ENCODE measurements at places on chromosomes 2 and 18. TPM values are rescaled to one million over a fixed set of nuclear protein-coding genes. Genes with fewer than 3 reads are reported as not detected.

Gene LRP1B
- total RNA-seq, result not detected

Gene TRMT61B
- 14.8 TPM for total RNA-seq

Gene ECEL1
- total RNA-seq, result 0.16 TPM

Gene NPC1
- 103 TPM for total RNA-seq

Gene CCDC68
- total RNA-seq, result 2.7 TPM

Gene TEX44
- total RNA-seq, result not detected

Gene VSNL1
- not detected for total RNA-seq

Gene EFR3B
- total RNA-seq, result 12.3 TPM

Gene RFX8
- total RNA-seq, result not detected

Gene BCL2
- total RNA-seq, result 0.53 TPM

Gene LAMA1
- total RNA-seq, result 0.17 TPM

Gene GALNT13
- total RNA-seq, result 10.7 TPM

Gene C2orf81
- 2.7 TPM for total RNA-seq

Gene PID1
- 3.7 TPM for total RNA-seq

Gene ONECUT2
- total RNA-seq, result 0.31 TPM

Gene TMEM37
- total RNA-seq, result 1.5 TPM

Gene TFCP2L1
- total RNA-seq, result 6.2 TPM

Gene BBS5
- 4.8 TPM for total RNA-seq

Gene SCRN3
- total RNA-seq, result 14.4 TPM

Gene CCDC85A
- 0.22 TPM for total RNA-seq

Gene RNF152
- 0.02 TPM for total RNA-seq

Gene SLC4A5
- 0.11 TPM for total RNA-seq

Gene SMYD1
- not detected for total RNA-seq

Gene GALNT14
- 41.6 TPM for total RNA-seq

Gene IL37
- not detected for total RNA-seq

Gene KIAA2012
- total RNA-seq, result not detected

Gene KIF1A
- 0.83 TPM for total RNA-seq

Gene IL1R2
- 0.75 TPM for total RNA-seq

Gene TWIST2
- 16.6 TPM for total RNA-seq

Gene IL18R1
- 0.72 TPM for total RNA-seq

Gene FBXO36
- total RNA-seq, result 1.4 TPM

Gene OXER1
- total RNA-seq, result not detected

Gene ZAP70
- total RNA-seq, result not detected

Gene TSN
- 63.9 TPM for total RNA-seq

Gene CPO
- not detected for total RNA-seq

Gene IL36A
- not detected for total RNA-seq

Gene SPEG
- total RNA-seq, result 5.4 TPM

Gene HRH4
- total RNA-seq, result not detected

Gene TLX2
- 0.36 TPM for total RNA-seq

Gene CTDSP1
- total RNA-seq, result 54.7 TPM

Gene DLX1
- total RNA-seq, result 2.4 TPM

Gene KIF5C
- 0.39 TPM for total RNA-seq

Gene UGT1A3
- not detected for total RNA-seq

Gene HOXD12
- total RNA-seq, result not detected

Gene PAIP2B
- 0.30 TPM for total RNA-seq

Gene IL36B
- total RNA-seq, result not detected

Gene UPP2
- not detected for total RNA-seq

Gene TBC1D8
- total RNA-seq, result 49.9 TPM

Gene IFT172
- total RNA-seq, result 8.0 TPM

Gene CRYBA2
- not detected for total RNA-seq

Gene BMP10
- total RNA-seq, result not detected

Gene CERKL
- total RNA-seq, result 0.13 TPM

Gene SCYGR4
- not detected for total RNA-seq

Gene GREB1L
- total RNA-seq, result 1.8 TPM

Gene ESCO1
- total RNA-seq, result 9.6 TPM

Gene PNO1
- total RNA-seq, result 56.2 TPM

Gene MRPS5
- total RNA-seq, result 70.1 TPM

Gene LAMA3
- total RNA-seq, result 51.4 TPM

Gene FEV
- total RNA-seq, result not detected

Gene LPIN2
- total RNA-seq, result 16.4 TPM
